ENCODE measurements at places on chromosomes 4 and X. TPM values are rescaled to one million over a fixed set of nuclear protein-coding genes. Genes with fewer than 3 reads are reported as not detected.

MAGEB17 gene
- total RNA-seq, result under 0.01 TPM

AKAP14 gene
- total RNA-seq, result not detected

GRCh38 chr4:69522554-69522953 is 26.8 kb upstream of the UGT2B4 start:
- DNase-seq, result no peak

DNA sequence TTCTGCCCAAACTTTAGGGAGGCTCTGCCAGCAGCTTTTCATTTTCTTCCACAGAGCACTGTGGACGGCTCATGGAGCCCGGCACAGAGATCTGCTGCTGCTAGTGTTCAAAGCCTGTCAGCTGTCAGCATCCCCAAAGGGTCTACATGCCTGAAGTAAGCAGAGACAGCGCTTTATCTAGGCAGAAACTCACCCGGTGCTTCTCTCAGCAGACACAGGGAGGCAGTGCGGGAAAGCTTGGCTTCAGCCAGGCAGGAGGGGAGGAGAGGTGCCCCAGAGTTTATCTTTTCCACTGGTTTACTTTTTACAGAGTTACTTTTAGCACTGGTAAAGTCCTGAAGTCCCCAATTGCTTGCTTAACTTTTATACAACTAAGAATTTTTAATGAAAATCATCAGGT is 339.3 kb downstream of the NKX6-1 start:
- no peak for DNase-seq

DNA sequence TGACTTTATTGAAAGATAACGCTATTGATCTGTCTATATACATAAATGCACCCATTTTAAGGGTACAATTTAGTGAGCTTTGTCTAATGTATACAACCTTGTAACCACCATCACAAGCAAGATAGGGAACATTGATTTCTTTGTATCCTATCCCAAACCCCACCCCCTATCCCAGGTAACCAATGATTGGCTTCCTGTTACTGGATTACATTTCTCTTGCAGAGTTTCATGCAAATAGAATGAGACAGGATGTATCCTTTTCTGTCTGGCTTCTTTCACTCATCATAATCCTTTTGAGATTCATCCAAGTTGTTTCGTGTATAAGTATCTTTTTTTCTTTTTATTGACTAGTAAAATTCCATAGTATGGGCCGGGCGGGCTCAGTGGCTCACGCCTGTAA is 1.6 kb upstream of the GRIPAP1 start:
- DNase-seq, result no peak

Data from IMR-90 (cell line).